Bronchial smooth muscle cell (primary cell): ENCODE measurements at places on chromosomes 3 and 15. TPM values are rescaled to one million over a fixed set of nuclear protein-coding genes. Genes with fewer than 3 reads are reported as not detected.

Gene SH2D7
- not detected in 2 replicates for total RNA-seq

Gene ADAMTS9
- total RNA-seq: 0.16 and 0.26 TPM in 2 replicates

Gene ARID3B
- 0.95 and 1.0 TPM in 2 replicates for total RNA-seq

Gene CCDC9B
- total RNA-seq: 6.0 and 18.8 TPM in 2 replicates

Gene RCCD1
- 5.8 and 8.2 TPM in 2 replicates for total RNA-seq

Gene C3orf20
- not detected in 2 replicates for total RNA-seq

Gene MED12L
- 0.09 and 0.47 TPM in 2 replicates for total RNA-seq
